ENCODE measurements at places on chromosomes 12 and 14.

DNA sequence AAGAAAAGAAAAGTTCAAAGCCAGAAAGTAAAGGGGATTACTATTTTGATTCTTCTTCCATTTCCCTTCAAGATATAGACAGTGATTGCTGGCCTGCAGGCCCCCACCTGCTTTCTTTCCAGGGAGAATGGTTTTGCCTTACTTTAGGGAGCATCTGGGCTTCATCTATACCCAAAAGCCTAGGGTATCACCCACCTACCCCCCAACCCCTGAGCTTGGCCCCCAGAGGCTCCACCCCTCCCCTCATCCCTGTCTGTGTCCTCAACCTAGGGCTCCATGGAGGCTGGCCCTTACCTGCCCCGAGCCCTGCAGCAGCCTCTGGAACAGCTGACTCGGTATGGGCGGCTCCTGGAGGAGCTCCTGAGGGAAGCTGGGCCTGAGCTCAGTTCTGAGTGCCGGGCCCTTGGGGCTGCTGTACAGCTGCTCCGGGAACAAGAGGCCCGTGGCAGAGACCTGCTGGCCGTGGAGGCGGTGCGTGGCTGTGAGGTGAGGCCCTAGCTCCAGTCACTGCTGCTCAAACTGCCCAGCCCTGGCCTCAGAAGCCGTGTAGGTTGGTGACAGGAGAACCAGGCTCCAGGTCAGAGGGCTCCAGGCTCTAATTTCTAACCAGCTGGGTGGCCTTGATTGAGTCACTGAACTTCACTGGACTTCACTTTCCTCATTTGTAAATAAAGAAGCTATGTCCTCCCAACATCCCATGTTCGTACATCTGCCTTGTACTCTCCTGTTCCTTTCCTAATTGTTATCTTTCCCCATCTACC lies 13.6 kb downstream of the ARHGEF40 start:
- DNase-seq, result no peak

GRCh38 chr12:69966839-69967238 lies 141.8 kb downstream of the MYRFL start:
- DNase-seq, result no peak

DNA sequence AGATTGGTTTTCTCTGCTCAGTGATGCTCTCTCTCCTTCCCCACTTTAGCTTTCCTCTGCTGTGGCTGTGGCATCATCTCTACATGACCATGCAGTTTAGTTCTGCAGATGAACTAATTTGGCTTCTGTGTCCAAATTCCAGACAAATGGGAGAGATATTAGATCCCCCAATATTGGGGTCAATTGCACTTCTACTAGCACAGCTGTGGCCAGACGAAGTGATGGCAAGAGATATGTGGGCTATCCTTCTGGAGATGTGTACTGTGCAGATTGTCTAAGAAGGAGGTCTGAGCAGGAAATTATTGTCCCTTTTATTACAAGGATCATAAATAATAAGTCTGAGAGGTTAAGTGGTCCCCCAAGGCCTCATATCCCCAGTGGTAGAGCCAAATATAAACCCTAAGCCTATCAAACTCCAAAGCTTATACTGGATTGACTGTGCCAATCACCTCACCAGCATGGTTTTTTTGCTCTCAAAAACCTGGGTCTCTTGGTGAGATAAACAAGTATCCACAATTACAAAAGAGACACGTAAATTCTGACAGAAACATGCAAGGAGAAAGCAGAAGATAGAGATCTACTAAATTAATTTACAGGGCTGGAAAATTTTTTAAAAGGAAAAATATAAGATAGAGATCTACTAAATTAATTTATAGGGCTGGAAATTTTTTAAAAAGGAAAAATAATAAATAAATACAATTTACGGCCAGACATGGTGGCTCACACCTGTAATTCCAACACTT lies 29.1 kb upstream of the GCH1 start:
- no peak for DNase-seq

DNA sequence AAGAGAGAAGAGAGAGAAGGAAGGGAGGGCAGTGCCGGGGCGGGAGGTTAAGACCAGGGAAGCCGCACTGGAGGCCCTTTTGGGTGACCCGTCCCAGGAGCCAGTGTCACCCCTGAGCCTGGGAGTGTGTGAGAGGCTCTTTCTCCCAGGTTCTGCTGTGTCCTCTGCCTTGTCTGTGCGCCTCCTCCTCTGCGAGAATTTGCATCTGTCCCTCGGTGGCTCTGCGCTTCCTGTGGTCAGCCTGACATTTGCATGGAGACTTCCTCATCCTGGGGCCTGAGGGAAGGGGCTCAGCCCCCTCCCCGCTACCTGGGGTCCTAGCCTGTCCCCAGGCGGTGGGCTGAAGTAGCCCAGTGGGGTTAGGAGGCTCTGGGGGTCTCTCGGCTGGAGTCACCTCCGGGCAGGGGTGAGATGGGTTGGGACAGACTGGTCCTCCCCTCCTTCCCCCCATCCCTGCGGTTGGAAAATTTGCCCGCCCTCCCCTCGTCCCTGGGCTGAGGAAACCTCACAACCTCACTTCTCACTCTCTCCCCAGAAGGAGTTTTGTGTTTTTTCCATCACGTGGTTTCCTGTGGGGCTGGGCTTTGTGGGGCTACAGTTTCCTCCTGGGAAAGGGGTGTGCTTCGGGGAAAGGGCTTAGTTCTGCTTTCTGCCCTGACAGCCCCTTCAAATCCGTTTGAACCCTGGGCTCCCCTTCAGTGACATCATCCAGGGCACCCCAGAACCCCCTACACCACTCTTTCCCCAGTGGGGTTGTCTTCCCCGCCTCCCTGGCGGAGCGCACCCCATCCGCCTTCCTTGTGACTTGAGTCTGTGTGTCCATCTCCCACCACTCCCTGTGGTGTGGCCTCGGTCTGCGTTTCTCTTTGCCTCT lies 2.5 kb downstream of the PTPN6 start:
- DNase-seq, result peak; percentile 74

GRCh38 chr14:73752297-73752992 lies 38.3 kb upstream of the PNMA1 start:
- DNase-seq, result no peak

GRCh38 chr12:3310271-3311026 lies 180.6 kb upstream of the PRMT8 start:
- DNase-seq, result no peak

DNA sequence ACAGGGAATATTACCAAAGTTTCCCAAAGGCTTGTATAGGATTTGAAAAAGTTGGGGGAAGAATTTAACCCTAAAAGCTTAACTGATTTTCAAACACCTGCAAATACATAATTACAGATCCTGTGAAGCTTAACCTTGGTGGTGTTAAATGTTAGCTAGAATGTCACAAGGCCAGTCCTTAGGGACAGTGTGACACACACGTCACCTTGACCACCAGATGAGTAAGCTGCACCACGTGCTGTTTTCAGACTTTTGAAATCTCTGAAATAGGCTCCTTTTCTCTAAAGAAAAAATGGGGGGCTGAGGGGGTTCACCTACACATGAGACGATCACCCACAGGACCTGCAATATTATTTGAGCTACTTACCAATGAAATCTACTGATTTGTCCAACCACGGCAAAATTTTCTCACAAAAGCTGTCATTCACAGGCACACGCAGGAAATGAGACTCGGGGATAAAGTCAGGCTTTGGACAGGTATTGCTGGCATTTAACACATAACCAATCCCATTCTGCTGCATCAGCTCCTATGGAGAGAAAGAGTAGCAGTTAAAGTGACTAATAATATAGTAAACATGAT lies 75.9 kb downstream of the DUSP16 start:
- no peak for DNase-seq

DNA sequence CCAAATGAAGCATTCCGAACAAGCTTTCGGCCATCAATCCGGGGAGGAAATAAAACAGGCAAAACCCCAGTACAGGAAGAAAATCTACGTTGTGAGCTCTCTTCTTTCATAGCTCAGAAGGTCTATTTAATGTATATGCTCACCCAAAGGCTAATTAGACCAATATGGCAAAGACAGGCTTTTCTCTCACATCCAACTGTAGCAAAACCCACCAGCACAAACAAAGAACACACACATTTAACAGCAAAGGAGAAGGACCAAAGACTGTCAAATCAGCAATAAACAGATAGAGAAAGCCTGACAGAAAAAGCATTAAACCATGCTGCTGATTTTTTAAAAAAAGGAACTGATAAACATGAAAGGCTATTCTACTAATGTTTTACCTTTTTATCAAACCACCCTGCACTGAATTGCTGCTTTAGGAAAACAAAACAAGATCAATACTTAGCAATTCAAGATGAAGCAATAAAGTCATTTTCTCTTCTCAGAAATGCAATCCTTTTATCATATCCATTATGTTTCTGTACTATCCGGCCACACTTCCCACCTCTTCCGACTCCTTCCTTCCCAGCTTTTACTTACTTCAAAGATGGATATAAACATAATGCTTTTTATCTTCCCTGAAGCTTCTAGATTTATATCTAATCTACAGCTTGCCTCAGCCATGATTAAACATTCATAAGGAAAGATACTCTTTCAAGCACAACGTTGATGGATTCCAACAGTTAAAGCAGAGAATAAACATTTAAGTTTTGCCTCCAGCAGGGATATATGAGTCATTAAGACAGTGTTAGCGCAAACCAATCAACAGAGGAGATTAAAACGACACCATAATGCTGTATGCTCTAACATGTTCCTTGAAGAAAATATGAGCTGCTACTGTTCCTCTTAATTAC lies 74.6 kb upstream of the BBS10 start:
- DNase-seq, result no peak

Measured in CD4-positive, CD25-positive, alpha-beta regulatory T cell (primary cell).